Effector CD4-positive, alpha-beta T cell (primary cell): ENCODE measurements at places on chromosomes 6 and 20.

DNA sequence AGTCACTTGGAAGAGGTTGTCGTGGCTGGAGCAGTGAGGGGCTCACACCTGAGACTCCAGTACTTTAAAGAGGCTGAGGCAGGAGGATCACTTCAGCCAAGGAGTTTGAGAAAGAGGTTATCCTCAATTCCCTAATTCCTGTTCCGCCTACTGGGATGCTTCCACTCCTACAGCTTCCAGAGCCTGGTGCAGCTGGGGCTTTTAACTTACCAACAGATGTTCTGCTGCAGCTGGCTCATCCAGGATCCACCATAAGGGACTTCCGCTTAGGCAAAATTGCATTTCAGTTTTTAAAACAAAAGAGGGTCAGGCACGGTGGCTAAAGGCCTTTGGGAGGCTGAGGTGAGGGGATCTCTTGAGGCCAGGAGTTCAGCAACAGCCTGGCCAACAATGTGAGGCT, 59.1 kb upstream of the CDYL start:
- no peak for DNase-seq

GRCh38 chr20:11777387-11778205, 140.1 kb upstream of the BTBD3 start:
- no peak for DNase-seq

DNA sequence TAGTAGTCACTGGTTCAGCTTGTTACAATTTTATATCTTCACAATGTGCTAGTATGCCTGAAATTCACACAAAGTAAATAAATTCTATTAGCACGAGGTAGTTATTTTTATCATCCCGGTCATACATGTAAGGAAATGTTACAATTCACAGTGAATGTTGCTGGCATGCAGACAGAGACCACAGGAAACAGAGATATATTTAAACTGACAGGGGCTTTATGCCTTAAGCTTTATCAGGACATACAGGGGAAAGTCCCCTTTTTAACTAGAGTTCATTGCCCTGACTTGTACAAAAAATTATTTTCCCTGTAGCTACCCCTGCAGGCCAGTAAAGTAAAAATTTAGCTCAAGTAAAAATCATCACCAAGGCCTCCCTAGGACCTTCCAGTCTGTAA, 712.0 kb upstream of the NRSN1 start:
- DNase-seq: no peak

GRCh38 chr20:24979036-24979960, 13.3 kb downstream of the APMAP start:
- DNase-seq: no peak

DNA sequence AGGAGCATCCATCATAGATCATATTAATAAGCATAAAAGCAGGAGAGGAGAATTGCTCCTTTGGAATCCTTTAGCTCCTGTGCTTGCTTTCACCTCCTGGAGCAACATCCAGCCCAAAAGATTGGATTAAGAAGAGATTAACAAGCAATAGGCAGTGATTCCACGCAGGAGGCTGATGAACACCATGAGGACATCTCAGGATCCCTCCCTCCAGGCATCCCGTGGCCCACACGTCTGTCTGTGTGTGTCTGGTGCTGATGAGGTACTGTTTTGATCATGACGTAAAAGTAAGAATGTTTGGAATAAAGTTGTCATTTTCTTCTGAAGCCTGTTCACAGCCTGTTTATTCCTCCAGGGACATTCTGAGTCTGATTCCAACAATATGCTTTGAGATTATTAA, 185.5 kb upstream of the MYLIP start:
- no peak for DNase-seq

- no peak for DNase-seq
Measured at GRCh38 chr20:35912881-35913280, 41.4 kb downstream of the SCAND1 start.
